ENCODE measurements at places on chromosomes 2 and 18.

- no peak for DNase-seq
Measured at GRCh38 chr2:126662621-126663020, 6.7 kb downstream of the GYPC start.

DNA sequence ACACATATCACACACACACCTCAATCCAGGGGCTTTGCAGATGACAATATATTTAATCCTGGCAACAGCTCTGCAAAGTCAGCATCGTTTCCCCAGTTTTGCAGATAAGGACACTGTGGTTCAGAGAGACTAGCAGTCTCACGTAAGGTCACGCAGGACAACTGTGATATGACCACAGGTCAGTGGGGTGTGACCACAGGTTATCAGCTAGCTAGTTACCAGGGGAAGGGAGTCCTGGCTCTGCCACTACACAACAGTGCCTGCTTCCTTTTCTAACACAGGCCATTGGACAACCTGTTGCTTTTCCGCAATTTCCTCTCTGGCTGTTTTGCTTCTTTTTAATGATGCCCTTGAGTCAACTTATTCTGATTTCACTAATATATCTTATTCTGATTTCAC is 33.3 kb downstream of the RBMS1 start:
- DNase-seq = no peak

DNA sequence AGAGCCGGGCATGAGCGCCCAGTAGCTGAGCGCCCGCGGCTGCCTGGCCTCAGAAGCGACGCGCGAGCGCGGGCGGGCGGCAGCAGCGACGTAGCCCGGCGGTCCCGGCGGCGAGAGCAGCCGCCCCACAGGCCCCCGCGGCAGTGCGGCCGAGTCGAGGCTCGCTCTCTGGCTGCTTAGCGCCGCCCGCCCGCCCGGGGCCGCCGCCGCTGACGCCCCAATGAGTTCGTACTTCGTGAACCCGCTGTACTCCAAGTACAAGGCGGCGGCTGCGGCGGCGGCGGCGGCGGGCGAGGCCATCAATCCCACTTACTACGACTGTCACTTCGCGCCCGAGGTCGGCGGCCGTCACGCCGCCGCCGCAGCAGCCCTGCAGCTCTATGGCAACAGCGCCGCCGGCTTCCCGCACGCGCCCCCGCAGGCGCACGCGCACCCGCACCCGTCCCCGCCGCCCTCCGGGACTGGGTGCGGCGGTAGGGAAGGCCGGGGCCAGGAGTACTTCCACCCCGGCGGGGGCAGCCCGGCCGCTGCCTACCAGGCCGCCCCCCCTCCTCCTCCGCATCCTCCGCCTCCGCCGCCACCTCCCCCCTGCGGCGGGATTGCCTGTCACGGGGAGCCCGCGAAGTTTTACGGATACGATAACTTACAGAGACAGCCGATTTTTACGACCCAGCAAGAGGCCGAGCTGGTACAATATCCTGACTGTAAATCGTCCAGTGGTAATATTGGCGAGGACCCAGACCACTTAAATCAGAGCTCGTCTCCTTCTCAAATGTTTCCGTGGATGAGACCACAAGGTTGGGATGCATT is 847 bp downstream of the HOXD8 start:
- no peak for DNase-seq

- no peak for DNase-seq
Measured at GRCh38 chr2:126315828-126316227, 340.1 kb upstream of the GYPC start.

- no peak for DNase-seq
Measured at GRCh38 chr2:24169023-24169422, 5.8 kb upstream of the FAM228A start.

DNA sequence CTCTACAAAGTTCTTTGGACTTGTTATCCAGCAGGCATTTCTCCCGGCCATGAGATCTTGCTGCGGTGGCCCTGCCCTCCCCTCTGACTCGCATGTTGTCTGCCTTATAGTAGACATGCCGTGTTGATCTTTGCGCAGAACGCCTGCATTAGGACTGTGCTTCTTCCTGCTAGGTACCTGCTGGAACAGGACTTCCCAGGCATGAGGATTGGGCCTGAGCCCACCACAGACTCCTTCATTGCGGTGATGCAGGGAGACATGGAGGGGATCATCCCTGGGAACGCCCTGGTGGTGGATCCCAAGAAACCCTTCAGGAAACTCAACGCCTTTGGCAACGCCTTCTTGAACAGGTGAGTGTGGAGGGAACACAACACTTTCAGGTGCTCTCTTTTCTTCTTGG is 10.1 kb downstream of the EHD3 start:
- no peak for DNase-seq

- DNase-seq = no peak
Measured at GRCh38 chr18:49717617-49718016, 95.7 kb downstream of the ACAA2 start.

GRCh38 chr2:219495531-219496122 is 3.1 kb upstream of the GMPPA start:
- peak; percentile 13 for DNase-seq

DNA sequence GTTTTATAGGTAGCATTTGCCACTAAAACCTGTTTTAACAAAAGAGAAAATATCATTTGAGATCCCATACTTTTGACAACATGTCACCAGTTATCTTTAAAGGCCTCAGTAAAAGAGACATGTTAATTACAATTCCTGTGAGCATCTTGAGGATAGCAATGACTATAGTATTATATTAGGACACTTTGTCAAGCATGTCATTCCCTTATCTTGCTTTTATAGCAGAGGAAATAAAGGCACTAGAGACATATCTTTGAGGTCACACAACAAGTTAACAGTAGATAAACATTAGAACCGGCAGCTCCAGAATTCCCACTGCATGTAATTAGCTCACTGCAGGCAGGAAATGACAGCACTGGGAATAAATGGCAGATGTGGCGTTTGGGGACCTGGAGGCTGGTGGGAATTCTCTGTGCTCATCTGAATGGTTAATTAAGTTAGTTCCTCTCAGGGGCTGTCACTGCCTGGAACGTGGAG is 25.9 kb downstream of the LYPD6B start:
- no peak for DNase-seq

GRCh38 chr2:182883451-182883850 is 17.0 kb upstream of the FRZB start:
- DNase-seq = no peak

DNA sequence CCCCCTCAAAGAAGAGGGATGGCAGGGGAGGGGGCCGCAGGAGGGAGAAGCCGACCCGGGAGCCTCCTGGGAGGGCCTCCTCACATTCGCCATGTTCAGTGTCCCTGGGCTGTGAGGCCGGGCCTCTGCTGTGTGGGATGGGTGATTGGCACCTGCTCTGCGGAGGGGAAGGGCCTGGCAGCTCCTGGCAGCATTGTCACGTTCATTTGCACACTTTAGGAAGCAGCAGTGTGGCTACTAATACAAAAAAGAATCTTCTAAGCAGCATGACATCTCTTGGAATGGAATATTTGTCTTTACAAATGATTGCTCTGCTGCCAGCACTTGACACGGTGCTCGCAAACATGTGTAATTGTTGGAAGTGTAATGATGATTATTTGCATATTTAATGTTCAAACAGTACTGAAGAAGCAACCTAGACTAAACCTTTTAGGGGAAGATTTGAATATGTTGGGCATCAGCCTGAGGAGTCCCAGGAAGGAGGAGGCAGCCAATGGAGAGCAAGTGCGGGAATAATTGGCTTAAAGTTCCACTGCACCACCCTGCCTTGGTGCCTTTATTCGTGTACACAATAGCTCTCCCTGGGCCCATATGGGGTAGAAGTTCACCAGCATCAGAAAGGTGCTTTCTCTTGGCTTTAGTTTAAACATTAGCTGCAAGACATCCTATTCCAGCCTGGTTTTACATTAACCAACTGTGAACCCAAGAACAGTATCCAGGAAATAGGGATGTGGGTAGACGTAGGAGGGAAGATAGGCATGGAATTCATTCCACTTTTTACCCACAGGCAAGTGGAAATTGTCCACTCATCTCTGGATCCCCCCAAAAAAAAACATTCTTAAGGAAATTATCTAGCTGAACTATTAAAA is 404.9 kb downstream of the TMEM182 start:
- DNase-seq = no peak

GRCh38 chr18:48636436-48636835 is 97.6 kb downstream of the CTIF start:
- DNase-seq = no peak

- no peak for DNase-seq
Measured at GRCh38 chr18:2641638-2642037, 13.9 kb upstream of the SMCHD1 start.

- no peak for DNase-seq
Measured at GRCh38 chr2:31176742-31177141, 38.5 kb upstream of the GALNT14 start.

- no peak for DNase-seq
Measured at GRCh38 chr2:165376571-165376975, 92.9 kb upstream of the CSRNP3 start.

- no peak for DNase-seq
Measured at GRCh38 chr2:201890453-201890852, 84.1 kb downstream of the CDK15 start.

DNA sequence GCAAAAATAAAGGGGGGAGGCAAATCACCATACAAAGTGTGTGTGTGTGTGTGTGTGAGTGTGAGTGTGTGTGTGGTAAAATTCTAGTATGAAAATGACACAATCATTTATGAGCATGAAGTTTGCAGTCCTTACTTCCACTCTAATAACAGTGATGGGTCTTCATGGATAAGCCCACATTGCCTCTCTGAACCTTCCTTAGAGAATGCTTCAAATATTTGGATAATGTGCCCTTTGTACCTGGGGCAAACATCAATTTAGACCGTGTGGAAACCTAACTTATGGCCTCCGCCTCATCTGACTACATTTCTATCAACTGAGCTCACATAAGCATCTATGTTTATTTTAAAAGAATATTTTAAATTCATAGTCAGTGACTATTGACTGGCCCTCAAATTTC is 3.7 kb downstream of the SCN9A start:
- DNase-seq = no peak

GRCh38 chr18:28065793-28066186 is 111.1 kb downstream of the CDH2 start:
- DNase-seq = no peak

DNA sequence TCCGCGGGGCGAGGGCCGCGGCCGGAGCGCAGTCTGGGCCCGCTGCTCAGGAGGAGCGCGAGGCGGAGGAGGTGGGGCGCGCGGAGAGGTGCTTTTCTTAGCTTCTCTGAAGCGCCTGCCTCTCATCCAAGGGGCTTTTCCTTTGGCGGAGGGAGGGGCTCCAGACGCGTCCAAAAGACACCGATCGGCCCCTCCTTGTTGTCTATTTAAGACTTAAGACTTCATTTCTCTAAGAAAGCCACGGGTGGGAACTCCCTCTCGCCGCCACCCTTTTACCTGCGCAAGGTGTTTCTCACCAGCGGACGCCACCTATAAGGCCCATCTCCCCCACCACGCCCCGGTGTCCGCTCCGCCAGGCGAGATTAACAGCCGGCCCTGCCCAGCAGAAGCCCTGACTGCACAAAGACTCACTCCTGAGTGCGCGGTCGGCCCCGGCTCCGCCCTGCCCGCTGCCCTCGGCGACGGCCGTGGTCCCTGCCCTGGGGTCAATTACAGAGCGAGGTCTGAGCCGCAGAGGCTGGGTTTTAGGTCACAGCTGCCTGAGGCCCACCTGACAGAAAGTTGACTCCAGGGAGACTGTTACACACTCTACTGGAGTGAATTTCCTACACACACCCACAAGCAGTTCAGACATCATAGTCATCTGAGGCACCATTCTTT is at the start of gene DSC2:
Gene DSC2, minus strand, starts transcription at position 397 of the 660 bp plus-strand sequence. CDS start 450 bp downstream, outside the sequence.
- DNase-seq = no peak

DNA sequence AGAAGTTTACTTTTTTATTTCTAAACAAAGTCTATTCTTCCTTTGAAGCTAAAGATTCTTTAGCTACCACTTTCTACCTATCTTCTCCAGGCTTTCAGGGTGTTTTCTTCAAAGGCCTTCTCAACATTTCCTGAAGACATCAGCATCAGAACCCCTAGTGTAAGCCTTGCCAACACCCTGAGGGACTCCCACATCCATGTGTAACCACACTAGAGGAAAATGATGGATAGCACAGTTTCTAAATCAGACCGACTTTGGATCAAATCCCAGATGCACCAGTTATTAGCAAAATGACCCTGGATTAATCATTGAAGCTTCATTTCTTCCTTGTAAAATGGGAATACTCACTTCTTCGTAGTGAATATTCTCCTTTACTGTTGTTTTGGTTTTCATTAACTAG is 4.7 kb upstream of the TTN start:
- DNase-seq = no peak

- no peak for DNase-seq
Measured at GRCh38 chr2:199704358-199705238, 146.4 kb downstream of the FTCDNL1 start.

DNA sequence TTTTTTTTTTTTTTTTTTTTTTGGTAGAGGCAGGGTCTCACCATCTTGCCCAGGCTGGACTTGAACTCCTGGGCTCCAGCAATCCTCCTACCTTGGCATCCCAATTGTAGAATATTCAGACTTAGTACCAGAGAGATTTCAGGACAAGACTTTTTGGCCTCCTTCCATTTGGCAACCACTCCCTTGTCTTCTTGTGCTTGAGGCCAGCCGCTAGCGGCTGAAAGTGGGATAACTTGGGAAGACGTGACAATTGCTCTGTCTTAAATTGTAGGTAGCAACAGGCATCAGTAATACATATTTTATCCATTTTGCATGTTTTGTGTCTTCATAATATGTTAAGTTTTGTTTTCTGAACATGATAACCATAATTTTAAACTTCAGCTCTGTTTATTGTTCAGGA is 53.3 kb upstream of the TTN start:
- no peak for DNase-seq

DNA sequence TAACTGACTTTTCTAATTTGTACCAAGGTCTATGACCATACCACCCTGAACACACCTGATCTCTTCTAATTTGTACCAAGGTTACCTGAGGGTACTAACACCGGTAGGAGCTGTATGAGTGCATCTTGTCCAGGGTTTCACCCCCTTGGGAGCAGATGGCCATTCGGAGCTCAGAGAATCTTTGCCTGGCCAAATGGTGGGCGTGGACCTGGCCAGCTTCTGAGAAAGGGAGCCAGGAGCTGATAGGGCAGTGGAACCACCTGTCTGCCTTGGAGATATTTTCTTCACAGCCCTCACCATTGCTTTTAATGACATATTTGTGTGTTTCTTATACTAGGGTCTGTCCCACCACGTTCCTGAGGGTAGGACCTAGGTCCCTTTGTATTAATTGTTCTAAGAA is 188.9 kb downstream of the LDLRAD4 start:
- no peak for DNase-seq

DNA sequence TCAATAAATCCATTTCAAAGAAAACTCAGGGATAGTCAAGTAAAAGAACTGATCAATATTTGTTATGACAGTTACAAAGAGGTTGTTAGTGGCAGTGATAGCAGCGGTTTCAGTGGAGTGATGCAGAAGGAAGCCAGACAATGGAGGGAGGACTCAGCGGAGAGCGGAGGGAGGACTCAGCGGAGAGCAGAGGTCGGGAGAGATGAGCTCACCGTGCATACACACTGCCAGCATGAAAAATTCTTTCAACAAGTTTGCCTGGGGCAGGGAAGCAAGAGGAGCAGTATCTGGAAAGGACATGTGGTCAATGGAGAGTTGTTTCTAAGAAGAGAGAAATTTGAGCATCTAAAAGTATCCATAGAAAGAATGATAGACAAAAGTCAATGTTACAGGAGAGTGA is 60.9 kb upstream of the BCL11A start:
- DNase-seq = no peak

All from NK-92 treated with Interleukin-12 subunit alpha and Interleukin-12 subunit beta, amount 100 ng/mL, for 24 hours (cell line).